ENCODE measurements at places on chromosomes 12 and 14. TPM values are rescaled to one million over a fixed set of nuclear protein-coding genes. Genes with fewer than 3 reads are reported as not detected.

P2RX2 gene
- 1.2 TPM for total RNA-seq

FAM161B gene
- 2.2 TPM for total RNA-seq

DNA sequence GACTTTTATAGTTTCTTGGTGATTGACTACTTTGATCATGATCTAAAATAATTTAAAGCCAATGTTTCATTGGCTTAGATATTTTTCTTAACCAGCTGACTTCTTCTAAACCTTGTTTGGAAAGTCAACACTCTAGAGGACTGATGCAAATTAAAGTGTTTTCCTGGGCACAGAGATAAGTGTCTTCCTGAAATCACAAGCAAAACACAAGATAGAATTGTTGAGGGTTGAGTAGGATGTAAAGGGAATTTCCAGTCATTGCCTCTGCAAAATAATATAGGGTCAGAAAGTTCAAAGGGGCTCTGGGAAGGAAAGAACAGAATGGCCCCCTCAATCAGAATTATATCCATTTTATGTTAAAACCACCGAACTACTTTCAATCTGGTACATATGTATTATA, 156.3 kb upstream of the LRIG3 start:
- H3K36me3 ChIP-seq = no peaks in the 10 kb centered on the region
- no peaks in the 10 kb centered on the region for H3K4me1 ChIP-seq
- no peak overlapping the region for H3K27ac ChIP-seq
- no peaks in the 10 kb centered on the region for H3K27me3 ChIP-seq

- no peaks in the 10 kb centered on the region for H3K27me3 ChIP-seq
- H3K4me1 ChIP-seq = no peaks in the 10 kb centered on the region
- no peak overlapping the region for H3K27ac ChIP-seq
- DNase-seq = no peak
Measured at GRCh38 chr14:95222870-95223398, 65.6 kb upstream of the DICER1 start.

DNA sequence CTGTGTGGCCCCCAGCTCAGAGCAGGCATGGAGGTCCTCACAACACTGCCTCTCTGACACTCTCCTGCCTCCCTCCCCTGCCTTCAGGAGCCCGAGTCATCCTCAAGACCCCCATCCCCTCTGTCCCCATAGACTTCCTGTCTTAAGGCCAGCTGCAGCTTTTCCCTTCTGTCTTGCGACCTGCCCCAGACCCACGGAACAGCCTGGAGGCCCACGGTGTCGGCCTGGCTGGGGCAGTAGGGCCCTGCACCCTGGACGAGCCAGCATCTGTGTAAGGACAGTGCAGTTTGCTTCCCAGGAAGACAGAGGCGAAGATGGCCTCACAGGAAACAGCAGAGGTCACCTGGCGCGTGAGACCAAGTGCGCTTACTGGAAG, 9.7 kb downstream of the TEDC1 start:
- H3K4me1 ChIP-seq = no peaks in the 10 kb centered on the region
- DNase-seq = no peak
- H3K4me3 ChIP-seq = no peak overlapping the region
- no peaks in the 10 kb centered on the region for H3K36me3 ChIP-seq
- no peaks in the 10 kb centered on the region for H3K27me3 ChIP-seq

- no peaks in the 10 kb centered on the region for H3K4me1 ChIP-seq
- no peaks in the 10 kb centered on the region for H3K36me3 ChIP-seq
- no peak overlapping the region for H3K27ac ChIP-seq
- no peak overlapping the region for H3K4me3 ChIP-seq
- DNase-seq = no peak
Measured at GRCh38 chr14:104514156-104514848, 65.3 kb upstream of the C14orf180 start.

DNA sequence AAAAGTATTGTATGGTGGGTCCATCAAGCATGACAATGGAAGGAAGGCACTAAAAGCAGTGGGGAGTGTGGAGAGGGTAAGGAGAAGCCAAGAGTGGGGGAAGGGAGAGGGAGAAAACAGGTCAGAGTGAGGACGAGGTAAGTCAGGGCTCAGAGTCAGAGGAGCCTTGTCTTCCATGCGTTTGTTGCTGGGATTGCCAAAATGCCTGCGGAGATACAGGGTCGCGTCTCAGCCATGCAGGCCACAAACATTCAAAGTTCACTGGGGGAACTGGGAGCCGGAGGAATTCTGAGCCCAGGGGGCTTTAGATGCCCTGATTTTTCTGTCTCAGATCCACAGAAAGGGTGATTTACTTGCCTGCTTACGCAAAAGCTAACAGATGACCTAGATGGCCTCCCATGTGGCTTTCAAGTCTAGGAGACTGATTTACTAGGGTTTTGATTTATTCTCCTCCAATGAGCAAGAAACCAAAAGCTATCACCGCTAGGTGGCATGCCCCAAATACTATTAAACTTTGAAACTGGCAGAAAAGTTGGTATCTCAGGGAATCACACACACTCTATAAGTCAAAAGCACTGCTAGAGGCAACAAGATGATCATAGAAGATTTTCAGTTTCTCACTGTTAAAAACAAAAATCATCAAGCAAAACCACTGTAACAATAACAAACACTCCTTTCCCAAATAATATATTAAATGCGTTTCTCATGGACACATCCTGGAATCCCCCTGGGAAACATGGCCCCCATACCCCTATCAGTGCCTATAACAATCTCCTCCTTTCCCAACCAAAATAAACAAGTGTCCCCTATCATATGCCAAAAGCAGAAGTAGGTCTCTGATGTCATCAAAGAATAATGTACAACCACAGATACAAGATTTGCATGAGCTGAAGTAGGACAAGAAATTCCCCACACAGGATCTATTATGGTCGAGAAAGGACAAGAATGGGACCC, 26.6 kb upstream of the MDM1 start:
- DNase-seq = peak; percentile 35
- no peaks in the 10 kb centered on the region for H3K36me3 ChIP-seq
- H3K27ac ChIP-seq = peak overlapping the region; percentile 98
- peaks cover 32% of the 10 kb centered on the region for H3K4me1 ChIP-seq
- H3K27me3 ChIP-seq = no peaks in the 10 kb centered on the region
- no peak overlapping the region for H3K4me3 ChIP-seq

GRCh38 chr12:12686925-12687324, 9.1 kb downstream of the GPR19 start:
- no peaks in the 10 kb centered on the region for H3K36me3 ChIP-seq
- H3K27me3 ChIP-seq = no peaks in the 10 kb centered on the region
- DNase-seq = no peak
- H3K4me3 ChIP-seq = no peak overlapping the region

DNA sequence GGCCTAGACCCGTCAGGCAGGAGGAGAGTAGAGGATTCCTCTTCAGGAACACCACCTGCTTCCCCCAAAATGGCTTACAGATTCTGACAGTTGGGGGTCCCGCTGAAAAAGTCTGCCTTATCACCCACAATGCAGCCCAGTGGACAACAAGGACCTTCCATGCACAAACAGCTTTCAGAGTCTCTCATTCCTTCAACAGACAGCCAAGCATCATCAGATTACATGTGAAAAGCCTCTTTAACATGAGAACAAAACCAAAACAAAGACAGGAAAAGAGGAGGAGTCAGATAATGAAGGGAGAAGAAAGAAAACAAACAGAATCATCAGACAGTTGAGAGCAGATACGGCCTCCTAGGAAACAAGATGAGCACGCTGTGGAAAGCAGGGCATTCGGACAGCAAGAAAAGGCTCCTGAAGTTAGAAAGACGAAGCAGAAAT, 18.3 kb downstream of the KCTD10 start:
- DNase-seq = no peak
- no peaks in the 10 kb centered on the region for H3K27me3 ChIP-seq
- H3K4me1 ChIP-seq = peaks cover 26% of the 10 kb centered on the region
- H3K36me3 ChIP-seq = peaks cover 8% of the 10 kb centered on the region
- no peak overlapping the region for H3K27ac ChIP-seq

All from Panc1 (cell line).